NCI-H1694 treated with DMSO at 0.1 percent for 48 hours (cell line): ENCODE measurements at places on chromosomes 6 and 20.
A peak's percentile ranks its signal among the peaks of the same experiment; 100 is the strongest.

- DNase-seq = peak; percentile 3
Observed at GRCh38 chr6:116572162-116572561, 858 bp downstream of the RWDD1 start.

- no peak for DNase-seq
Observed at GRCh38 chr6:79431537-79431933, 105.7 kb downstream of the LCA5 start.

DNA sequence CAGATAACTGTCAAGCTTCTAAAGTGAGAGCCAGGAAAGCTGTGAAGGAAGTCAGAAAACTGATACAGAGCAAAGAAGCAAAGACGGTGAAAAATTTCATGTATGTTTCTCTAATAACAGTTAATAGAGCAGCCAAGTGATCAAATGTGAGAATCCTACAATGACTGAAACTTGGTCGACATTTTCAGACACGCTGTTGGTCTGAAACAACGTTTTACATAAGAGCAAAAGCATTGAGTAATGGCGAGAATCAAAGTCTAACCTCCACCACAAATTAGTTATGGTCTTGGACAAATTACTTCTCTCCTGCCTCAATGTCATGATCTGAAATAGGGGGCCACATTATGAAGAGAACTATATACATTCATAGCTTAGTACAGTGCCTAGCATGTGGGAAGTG, 3.3 kb downstream of the MKKS start:
- no peak for DNase-seq

GRCh38 chr6:134419716-134420115, 101.8 kb upstream of the SGK1 start:
- DNase-seq = no peak

GRCh38 chr20:13700761-13701160, 62.0 kb upstream of the TASP1 start:
- no peak for DNase-seq

GRCh38 chr6:22098601-22099031, 198.2 kb downstream of the PRL start:
- DNase-seq = peak; percentile 36

GRCh38 chr6:101090281-101090680, 209.2 kb upstream of the ASCC3 start:
- DNase-seq = no peak

DNA sequence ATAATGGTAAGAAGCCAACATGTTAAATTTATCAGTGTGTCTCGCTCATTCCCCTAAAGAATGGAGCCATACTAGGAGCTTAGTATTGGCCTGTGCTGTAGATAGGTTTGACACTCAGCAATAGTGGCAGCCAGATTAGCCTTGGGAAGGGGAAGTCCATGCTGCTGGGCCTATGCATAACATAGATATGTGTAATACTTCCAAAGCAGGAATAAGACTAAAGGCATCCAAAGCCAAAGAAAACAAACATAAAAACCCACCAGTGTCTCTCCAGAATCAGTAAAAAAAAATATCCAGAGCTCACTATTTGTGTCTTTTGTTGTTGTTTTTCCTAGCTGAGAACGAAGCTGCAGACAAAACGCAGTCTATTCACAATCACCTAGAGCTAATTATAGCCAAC, 104.2 kb upstream of the STXBP5 start:
- DNase-seq = no peak
